ENCODE measurements at places on chromosomes 1 and 21. TPM values are rescaled to one million over a fixed set of nuclear protein-coding genes. Genes with fewer than 3 reads are reported as not detected.

DNA sequence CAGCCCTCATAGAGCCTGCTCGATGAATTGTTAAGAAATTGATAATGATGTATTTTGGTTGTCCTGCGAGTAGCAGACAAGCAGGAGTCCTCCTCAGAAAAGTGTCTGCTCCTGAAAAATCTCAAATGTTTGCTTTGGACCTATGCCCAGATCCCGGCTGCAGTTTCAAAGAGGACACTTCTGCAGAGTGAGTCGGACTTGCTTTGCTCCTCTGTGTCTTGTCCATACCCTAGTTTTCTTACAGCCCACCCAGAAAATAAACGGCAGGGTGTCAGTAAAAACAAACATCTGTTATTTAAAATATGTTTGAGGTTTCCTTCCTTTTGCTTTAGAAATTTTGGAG lies 2.8 kb downstream of the S100A10 start:
- peak overlapping the region; percentile 98 for H3K27ac ChIP-seq
- peak overlapping the region; percentile 84 for H3K4me3 ChIP-seq
- H3K36me3 ChIP-seq: peaks cover 10% of the 10 kb centered on the region
- H3K27me3 ChIP-seq: no peaks in the 10 kb centered on the region
- H3K4me1 ChIP-seq: peaks cover 41% of the 10 kb centered on the region

DNA sequence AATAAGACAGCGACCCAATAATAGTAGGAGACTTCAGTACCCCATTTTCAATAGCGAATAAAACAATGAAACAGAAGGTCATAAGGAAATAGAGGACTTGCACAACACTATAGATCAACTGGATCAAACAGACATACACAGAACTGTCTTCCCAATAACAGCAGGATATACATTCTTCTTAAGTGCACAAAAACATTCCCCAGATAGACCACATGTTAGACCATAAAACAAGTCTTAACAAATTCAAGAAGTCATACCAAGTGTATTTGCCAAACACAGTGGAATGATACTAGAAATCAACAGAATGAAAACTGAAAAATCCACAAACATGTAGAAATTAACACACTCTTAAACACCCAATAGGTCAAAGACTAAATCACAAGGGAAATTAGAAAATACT lies 78.0 kb downstream of the LBR start:
- H3K27me3 ChIP-seq: no peaks in the 10 kb centered on the region
- no peak for DNase-seq
- H3K4me3 ChIP-seq: no peak overlapping the region

DNA sequence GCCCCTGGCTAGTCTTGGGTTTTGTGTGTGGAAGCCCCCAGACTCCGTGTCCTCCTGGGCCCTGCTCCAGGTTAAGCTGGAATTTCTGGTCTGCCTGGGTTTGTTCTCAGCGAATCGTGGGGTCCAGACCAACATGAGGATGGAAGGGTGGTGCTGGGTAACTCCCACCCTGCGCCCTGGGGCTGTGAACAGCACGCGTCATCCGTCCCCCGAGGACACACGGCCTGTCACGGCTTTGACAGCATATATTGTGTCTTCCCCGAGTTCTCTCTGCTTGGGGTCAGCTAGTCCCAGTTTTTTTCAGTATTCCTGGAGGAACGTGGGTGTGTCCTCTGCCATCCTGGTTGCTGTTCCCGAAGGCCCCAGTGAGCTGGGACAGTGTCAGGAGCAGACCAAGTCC lies 11.8 kb downstream of the GPR137B start:
- H3K27ac ChIP-seq: no peak overlapping the region
- peaks cover 12% of the 10 kb centered on the region for H3K4me1 ChIP-seq
- DNase-seq: no peak
- no peaks in the 10 kb centered on the region for H3K36me3 ChIP-seq

DNA sequence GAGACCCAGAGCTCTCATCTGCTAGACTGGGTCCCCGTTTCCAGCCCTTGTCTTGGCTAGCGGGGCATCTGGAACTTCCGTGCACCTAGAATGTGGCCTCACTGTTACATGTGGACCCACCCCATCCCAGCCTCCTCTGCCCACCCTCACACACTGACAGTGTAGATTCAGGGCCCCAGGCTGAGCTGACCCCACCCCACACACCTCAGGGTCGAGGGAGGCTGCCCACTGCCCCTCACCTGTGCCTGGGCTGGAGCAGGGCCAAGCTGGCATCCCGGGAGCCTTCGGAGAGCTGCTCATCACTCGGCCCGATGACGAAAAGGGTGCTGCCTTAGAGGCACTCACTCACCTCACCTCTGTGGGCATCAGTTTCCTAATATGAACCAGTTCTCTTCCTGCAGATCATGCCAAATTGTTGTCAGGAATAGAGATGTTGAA lies 11.1 kb downstream of the ACOT11 start:
- H3K27ac ChIP-seq: no peak overlapping the region
- no peaks in the 10 kb centered on the region for H3K27me3 ChIP-seq
- peaks cover 3% of the 10 kb centered on the region for H3K4me1 ChIP-seq
- H3K4me3 ChIP-seq: no peak overlapping the region

DNA sequence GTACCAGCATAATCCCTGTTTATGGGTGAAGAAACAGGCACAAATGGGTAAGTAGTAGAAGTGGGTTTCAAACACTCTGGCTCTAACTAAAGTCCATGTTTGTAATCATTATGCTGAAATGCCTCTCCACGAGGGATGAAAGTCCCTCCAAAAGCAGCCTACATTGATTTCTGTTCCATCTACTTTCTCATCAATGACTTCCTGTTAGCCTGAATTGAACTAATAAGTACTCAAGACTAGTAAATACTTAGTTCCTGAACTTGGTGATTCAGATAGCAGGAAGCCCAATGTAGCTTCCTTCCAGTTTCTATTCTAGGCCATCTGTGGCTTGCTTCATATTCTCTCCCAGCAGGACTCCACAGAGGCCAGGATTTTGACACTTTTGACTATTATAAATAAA lies 11.3 kb upstream of the BACH1 start:
- no peak for DNase-seq
- no peaks in the 10 kb centered on the region for H3K27me3 ChIP-seq
- H3K27ac ChIP-seq: no peak overlapping the region

DNA sequence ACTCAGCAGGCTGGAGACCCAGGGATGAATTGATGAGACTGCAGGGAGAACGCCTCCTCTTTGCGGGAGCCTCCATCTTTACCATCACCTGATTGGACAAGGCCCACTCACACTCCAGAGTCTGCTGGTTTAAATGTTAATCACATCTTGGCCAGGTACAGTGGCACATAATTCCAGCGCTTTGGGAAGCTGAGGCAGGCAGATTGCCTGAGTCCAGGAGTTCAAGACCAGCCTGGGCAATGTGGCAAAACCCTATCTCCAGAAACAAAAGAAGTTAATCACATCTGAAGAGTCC lies 121.8 kb upstream of the C1orf174 start:
- H3K4me1 ChIP-seq: no peaks in the 10 kb centered on the region
- H3K27me3 ChIP-seq: no peaks in the 10 kb centered on the region
- H3K36me3 ChIP-seq: no peaks in the 10 kb centered on the region
- H3K27ac ChIP-seq: no peak overlapping the region

DNA sequence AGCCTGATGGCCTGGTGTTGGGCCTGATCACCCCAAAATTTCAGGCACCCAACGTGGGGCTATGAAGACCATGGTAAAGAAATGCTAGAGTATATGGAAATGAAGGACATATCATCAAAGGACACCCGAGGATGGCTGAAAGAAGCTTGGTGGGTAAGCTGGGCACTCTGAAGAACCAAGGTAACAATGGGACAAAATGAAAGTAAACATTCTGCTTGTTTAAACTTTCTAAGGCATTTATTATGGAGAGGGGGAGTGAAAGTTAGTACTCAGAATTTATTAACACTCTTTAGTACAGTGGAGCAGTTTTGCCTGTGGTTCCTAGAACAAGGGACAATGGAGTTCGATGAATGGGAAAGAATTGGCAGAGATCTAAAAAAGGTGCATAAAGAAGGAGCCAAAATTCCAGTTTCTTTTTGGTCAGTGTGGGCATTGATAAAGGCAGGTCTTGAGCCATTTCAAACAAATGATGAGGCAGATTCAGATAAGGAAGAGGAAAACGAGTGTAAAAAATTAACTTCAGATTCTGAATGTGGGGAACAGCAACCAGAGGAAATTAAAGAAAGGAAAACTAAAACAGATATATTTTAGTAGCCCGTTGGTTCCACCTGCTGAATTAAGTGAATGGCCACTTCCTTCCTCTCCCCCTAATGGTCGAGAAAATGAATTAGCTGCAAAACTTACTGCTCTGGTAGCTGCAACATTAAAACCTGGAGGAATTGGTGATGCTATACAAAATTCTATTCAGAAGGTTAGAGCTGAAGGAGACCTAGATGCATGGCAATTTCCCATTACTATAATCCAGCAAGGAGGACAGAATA lies 8.4 kb upstream of the PM20D1 start:
- DNase-seq: no peak
- no peak overlapping the region for H3K4me3 ChIP-seq
- H3K27ac ChIP-seq: no peak overlapping the region
- H3K27me3 ChIP-seq: no peaks in the 10 kb centered on the region

- H3K36me3 ChIP-seq: peaks cover 35% of the 10 kb centered on the region
- DNase-seq: peak; percentile 88
- no peaks in the 10 kb centered on the region for H3K27me3 ChIP-seq
- H3K4me1 ChIP-seq: peaks cover 55% of the 10 kb centered on the region
Measured at GRCh38 chr1:10663678-10664035, 132.8 kb downstream of the CASZ1 start.

- no peaks in the 10 kb centered on the region for H3K36me3 ChIP-seq
- peak; percentile 87 for DNase-seq
- H3K27me3 ChIP-seq: no peaks in the 10 kb centered on the region
- H3K27ac ChIP-seq: peak overlapping the region; percentile 87
- peak overlapping the region; percentile 10 for H3K4me3 ChIP-seq
Measured at GRCh38 chr1:9900142-9901043, 9.7 kb downstream of the CTNNBIP1 start.

- H3K27ac ChIP-seq: no peak overlapping the region
- no peaks in the 10 kb centered on the region for H3K4me1 ChIP-seq
- no peak overlapping the region for H3K4me3 ChIP-seq
Measured at GRCh38 chr1:2796890-2797740, 4.4 kb downstream of the TTC34 start.

DNA sequence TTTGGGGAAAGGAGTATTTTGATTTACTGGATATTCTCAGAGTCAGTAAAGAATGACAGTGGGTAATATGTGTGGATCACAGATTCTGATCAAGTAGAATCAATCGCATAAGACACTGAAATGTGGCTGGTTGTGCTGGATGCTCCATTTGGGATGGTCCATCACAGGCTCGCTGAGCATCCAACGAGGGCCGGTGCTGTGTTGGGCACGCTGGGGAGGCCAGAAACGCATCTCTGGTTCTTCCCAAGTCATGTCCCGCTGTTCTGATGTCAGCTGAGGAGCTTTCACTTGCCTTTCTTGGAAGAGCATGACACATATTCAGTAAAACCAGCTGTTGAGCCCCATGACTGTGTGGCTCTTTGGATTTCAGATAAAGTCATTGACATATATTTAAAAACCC lies 72.0 kb downstream of the UMODL1 start:
- no peak overlapping the region for H3K27ac ChIP-seq
- DNase-seq: peak; percentile 37
- H3K4me3 ChIP-seq: no peak overlapping the region
- H3K4me1 ChIP-seq: no peaks in the 10 kb centered on the region
- H3K36me3 ChIP-seq: no peaks in the 10 kb centered on the region

DNA sequence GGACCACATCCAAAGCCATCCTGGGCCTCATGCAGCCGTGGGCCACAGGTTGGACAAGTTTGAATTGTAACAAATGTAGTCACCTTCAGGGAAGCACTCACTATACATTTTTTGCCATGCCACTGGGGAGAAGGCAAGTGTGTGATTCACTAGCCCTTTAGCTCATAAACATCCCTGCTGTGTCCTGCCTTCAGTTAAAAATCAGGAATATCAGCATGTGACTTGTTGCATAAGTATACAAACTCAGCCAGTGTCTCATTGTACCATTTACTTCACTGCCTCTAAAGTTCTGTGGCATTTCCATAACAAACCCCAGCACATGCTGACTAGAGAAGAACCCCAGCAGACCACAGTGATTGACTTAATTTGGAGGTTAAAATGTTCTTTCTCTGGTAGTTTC lies 142.0 kb upstream of the C1orf105 start:
- peaks cover 3% of the 10 kb centered on the region for H3K4me1 ChIP-seq
- no peak overlapping the region for H3K27ac ChIP-seq
- H3K27me3 ChIP-seq: no peaks in the 10 kb centered on the region
- no peaks in the 10 kb centered on the region for H3K36me3 ChIP-seq
- H3K4me3 ChIP-seq: no peak overlapping the region

DNA sequence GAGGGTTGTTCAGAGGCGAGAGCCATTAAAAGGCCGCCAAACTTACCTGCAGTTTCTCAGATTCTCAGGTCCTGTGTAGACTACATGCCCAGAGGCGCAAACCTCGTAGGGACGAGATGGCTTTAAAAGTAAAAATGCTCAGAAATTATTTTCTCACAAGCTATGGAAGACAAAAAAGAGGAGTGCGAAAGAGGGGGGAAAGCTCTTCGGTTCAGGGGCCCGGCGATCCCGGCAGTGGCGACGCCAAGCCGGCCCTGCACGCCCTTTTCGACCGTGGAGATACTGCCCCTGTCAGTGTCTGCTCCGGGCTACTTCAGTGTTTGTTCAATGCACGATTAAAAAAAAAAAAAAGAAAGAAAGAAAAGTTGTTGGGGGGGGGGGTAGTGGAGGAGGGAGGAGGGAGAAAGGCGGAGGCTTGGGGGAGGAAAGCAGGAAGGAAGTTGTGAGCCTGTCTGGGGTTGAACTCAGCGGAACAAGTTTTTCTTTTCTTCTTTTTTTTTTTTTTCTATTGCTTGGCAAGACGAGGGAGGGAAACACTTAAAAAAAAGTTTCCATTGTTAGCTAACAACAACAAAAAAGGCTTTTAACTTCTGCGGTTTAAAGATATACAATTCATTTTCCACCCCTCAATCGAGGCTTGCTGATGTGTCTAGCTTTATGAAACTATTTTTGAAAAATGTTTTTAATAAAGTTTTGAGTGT lies at the start of gene ITPKB:
Gene ITPKB, minus strand, starts transcription at position 288 of the 701 bp plus-strand sequence. CDS start 1,824 bp downstream, outside the sequence.
- peak; percentile 89 for DNase-seq
- H3K36me3 ChIP-seq: peaks cover 22% of the 10 kb centered on the region
- peak within 1 kb of the TSS; percentile 68 for H3K4me3 ChIP-seq
- H3K27me3 ChIP-seq: no peaks in the 10 kb centered on the region
- peak within 1 kb of the TSS; percentile 90 for H3K27ac ChIP-seq
- H3K4me1 ChIP-seq: peaks cover 21% of the 10 kb centered on the region

The TMEM61 gene
- polyA plus RNA-seq: 0.28 TPM

The SUSD4 gene
- 26.2 TPM for polyA plus RNA-seq

The GPATCH2 gene
- 23.8 TPM for polyA plus RNA-seq

The METTL18 gene
- polyA plus RNA-seq: 14.3 TPM

The IVL gene
- polyA plus RNA-seq: not detected

The CD1B gene
- not detected for polyA plus RNA-seq

The PODN gene
- polyA plus RNA-seq: 11.8 TPM

The TMEM81 gene
- 3.3 TPM for polyA plus RNA-seq

The SLC1A7 gene
- polyA plus RNA-seq: 0.48 TPM

The OR2T2 gene
- polyA plus RNA-seq: not detected

The ANKRD65 gene
- 25.7 TPM for polyA plus RNA-seq
